ENCODE measurements at places on chromosomes 11 and 22. TPM values are rescaled to one million over a fixed set of nuclear protein-coding genes. Genes with fewer than 3 reads are reported as not detected.

DNA sequence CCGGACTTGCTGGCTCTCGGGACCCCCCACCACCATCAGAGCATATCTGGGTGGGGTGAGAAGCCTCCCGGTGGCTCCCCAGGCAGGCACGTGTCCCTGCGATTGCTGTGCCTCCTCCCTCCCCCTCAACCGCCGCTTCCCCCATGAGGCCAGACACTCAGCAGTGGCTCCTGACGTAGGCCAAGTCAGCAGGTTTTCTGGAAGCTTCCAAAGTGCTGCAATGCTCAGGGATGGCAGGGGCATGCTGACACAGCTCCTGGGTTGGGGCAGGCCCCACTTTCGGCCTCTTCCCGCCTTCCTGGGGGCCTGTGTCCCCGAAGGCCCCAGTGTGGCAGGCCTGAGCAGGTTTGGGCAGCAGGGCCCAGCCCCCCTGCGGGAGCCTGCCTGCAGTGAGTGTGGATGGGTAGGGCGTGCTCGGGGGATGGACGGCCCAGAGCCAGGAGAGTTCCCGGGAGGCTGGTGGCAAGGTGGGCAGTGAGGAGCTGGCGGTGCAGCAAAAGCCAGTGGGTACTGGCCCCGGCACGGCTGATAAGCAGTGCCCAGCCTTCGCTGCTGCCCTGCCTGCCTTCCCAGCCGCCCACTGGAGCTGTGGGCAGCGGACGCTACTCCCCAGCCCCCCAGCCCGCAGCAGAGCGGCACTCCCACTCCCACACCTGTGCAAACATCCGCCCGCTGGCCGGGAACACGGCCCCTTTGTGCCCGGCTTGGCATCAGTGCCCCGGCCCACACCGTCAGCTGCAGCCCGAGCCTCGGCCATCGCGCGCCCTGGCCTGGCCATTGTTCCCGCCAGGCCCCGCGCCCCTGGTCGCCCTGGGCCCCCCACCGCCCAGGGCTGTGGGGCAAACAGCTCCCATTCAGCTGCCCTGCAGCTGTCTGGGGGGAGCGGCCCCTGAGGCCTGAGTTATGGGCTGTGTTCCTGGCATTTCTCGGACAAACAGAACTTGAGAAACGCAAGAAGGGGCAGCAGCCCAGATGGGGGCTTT, 125.0 kb downstream of the KCNQ1OT1 start:
- DNase-seq, result no peak

DNA sequence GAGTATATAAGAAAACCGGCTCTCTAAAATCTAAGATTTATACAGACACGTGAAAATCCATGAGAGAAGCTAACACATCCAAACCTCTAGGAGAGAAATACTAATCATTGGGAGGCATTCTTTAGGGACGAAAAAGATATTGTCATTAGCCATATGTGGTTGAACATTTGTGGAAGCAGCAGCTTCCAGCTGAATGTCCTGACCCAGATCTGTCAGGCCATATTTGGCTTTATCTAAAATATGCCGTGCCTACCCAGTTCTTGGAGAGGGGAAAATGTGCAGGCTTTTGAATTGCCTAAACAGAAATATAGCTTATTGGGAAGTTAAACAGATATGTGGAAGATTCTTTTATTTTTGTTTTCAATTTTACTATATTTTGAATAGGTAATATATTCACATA, 6.4 kb downstream of the CCDC89 start:
- no peak for DNase-seq

DNA sequence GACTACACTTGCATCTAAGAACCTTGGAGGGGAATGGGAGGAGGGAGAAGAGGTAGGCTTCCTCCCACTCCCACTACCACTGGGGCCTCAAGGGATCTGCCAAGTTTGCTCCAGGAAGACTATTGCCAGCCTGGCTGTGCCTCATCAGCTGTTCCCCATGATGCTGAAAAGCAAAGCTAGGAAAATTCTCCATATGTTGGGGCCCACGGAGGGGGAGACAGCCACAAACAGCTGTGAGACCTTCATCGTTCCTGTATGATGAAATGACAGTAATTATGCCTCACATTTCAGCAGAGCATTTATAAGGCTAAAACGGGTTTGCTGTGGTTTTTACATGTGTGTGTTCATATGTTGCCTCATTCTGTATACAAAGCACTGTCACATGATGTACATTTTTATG, 6.7 kb downstream of the DSCAML1 start:
- DNase-seq, result no peak

- no peak for DNase-seq
These were observed 75.7 kb upstream of the PITPNB start for GRCh38 chr22:27994481-27995331.

DNA sequence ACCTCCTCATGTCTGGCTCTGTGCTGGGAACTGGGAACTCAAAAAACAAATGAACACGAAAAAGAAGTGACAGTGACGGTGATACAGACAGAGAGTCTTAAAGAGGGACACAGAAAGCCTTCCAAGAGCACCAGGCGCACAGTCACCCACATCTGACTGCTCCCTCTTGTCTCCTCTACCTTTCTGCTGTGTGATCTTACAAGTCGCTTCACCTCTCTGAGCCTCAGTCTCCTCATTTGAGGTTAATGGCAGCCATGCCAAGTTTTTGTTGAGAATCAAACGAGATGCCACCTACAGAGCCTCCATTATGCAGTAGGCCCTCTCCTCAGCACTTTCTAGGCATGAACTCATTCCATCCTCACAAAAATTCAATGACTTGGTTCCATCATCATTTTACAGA, 3.7 kb downstream of the LRRC32 start:
- no peak for DNase-seq

GRCh38 chr22:27895600-27895999, 23.5 kb downstream of the PITPNB start:
- no peak for DNase-seq

GRCh38 chr22:23912293-23912903, 18.2 kb downstream of the MIF start:
- DNase-seq, result no peak

DNA sequence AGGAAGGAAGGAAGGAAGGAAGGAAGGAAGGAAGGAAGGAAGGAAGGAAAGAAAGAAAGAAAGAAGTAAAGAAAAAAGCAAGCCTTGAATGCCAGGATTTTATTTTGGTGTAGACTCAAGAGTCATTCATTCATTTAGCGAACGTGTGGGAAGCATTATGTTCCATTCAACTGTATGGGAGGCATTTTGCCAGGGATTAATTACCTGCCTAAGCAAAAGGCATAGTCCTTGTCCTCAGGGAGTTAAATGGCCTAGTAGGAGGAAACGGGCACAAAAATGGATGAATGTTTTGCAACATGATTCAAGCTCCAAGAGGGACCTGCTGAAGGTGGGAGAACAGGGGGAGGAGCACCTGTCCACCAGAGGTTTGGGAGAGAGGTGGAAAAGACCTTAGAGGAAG, 16.2 kb upstream of the ZNRF3 start:
- no peak for DNase-seq

- DNase-seq, result peak; percentile 66
These were observed 69.1 kb downstream of the CTTN start for GRCh38 chr11:70467201-70468085.

- no peak for DNase-seq
These were observed 24.9 kb downstream of the SCUBE2 start for GRCh38 chr11:9066433-9066925.

DNA sequence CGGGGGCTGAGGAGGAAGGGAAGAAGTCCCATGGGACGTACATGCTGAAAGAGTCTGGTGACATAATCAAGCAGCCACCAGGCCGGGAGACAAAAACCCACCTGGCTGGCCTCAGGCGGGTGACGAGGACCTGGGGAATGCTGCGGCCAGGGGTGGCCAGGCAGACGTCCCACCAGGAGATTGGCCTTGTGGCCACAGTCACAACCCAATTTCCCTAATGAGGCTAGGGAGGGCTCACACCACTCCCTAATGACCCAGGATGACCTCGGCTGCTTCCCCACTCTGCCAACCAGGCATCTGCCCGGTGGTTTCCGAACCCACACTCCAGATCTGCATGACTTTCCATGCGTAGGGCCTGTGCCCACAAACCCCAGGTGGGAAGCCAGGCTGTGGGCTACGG, 66.9 kb downstream of the SCUBE1 start:
- DNase-seq, result no peak

GRCh38 chr11:119935349-119935925, 202.5 kb downstream of the TRIM29 start:
- no peak for DNase-seq

GRCh38 chr11:93330446-93330984, at the start of gene DEUP1:
Gene DEUP1 (plus strand): TSS chr11:93330742. CDS start chr11:93332260, 1,518 bp downstream.
- peak; percentile 26 for DNase-seq

GRCh38 chr11:66934950-66935779, 23.0 kb downstream of the PC start:
- DNase-seq, result no peak

GRCh38 chr11:77038029-77038824, 4.0 kb downstream of the B3GNT6 start:
- no peak for DNase-seq

GRCh38 chr11:62508336-62509058, 38.1 kb downstream of the AHNAK start:
- DNase-seq, result no peak

- no peak for DNase-seq
These were observed 29.1 kb downstream of the LIMK2 start for GRCh38 chr22:31241200-31241599.

- no peak for DNase-seq
These were observed 744 bp downstream of the PACSIN3 start for GRCh38 chr11:47185305-47186075.

GRCh38 chr11:125890447-125891100, 3.1 kb downstream of the HYLS1 start:
- no peak for DNase-seq

GRCh38 chr11:117189191-117189940, 9.8 kb upstream of the TAGLN start:
- DNase-seq, result no peak

DNA sequence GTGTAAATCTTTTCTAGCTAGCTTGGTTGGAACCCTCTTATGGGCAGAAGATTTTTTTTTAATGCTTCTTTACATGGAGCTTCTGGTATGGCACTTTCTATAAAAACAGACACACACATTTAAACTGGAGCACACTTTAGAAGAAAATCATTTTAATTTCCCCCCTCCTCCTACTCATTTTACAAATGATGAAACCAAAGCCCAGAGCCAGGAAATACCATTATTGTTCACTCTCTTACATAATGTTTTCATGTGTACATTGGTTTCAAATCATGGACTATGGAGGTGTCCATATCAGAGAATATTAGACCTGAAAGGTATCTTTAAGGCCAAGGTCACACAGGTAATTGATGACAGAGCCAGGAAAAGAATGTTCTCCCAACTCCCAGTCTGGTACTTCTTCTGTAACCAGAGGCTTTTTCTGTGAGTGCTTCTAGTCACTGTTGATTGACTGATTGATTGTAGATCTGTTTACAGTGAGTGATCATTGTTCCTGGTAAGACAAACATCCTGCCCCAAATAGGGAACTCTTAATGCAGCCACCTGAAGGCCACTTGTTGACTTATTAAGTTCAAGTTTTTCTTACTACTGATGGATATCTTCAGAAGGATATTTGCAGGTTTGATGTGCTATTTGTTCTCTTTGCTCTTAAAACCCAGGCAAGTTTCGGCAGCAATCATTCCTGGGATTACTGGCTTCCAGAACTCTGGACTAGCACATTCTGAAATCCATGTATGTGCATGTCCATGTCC, 26.8 kb upstream of the ME3 start:
- no peak for DNase-seq

DNA sequence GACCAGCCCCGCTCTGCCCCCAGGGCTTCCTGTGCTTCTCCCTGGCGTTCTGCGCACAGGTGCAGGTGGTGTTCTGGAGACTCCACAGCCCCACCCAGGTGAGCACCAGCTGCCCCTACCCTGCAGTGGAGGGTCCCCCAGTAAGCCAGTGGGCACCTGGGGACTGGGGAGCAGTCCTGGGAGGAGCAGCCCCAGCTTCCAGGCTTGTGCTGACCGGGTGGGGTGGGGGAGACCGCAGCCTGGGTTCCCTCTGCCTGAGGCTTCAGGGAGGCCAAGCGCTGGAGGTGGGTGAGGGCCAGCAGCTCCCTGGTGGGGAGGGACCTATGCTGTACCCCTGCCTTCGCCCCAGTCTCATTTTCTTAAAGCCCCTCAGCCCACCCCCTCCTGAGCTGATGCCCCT, 6.9 kb downstream of the TSPAN32 start:
- DNase-seq, result no peak

- DNase-seq, result no peak
These were observed 264.1 kb upstream of the PLET1 start for GRCh38 chr11:112524798-112525197.

GRCh38 chr11:12618743-12619540, 55.3 kb upstream of the TEAD1 start:
- no peak for DNase-seq

GRCh38 chr11:112355726-112356125, 95.1 kb upstream of the PLET1 start:
- DNase-seq, result no peak

GRCh38 chr11:43738600-43739409, 58.3 kb downstream of the HSD17B12 start:
- DNase-seq, result no peak

DNA sequence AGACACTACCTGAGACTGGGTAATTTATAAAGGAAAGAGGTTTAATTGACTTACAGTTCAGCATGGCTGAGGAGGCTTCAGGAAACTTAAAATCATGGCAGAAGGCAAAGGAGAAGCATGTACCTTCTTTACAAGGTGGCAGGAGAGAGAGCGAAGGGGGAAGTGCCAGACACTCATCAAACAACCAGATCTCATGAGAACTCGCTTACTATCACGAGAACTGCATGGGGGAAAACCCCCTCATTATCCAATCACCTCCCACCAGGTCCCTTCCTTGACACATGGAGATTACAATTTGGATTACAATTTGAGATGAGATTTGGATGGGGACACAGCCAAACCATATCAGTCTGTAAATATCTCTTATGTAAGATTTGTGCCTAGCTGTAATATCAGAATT, 50.9 kb upstream of the ATXN10 start:
- no peak for DNase-seq

- DNase-seq, result no peak
These were observed 340.5 kb upstream of the B3GAT1 start for GRCh38 chr11:134752526-134752925.

DNA sequence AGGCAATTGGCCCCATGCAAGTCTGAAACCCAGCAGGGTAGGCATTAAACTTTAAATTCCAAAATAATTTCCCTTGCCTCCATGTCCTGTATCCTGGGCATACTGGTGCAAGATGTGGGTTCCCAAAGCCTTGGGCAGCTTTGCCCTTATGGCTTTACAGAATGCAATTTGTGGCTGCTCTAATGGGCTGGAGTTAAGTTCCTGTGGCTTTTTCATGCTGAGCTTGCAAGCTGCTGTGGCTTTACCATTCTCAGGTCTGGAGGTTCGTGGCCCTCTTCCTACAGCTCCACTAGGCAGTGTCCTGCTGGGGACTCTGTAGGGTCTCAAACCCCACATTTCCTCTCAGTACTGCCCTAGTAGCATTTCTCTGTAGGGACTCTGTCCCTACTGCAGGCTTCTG, 15.0 kb upstream of the BIRC3 start:
- no peak for DNase-seq

Gene EFEMP2
- 4.8 TPM for total RNA-seq

Gene PAX6
- total RNA-seq, result not detected

Gene CREB3L1
- not detected for total RNA-seq

Gene PTPRCAP
- total RNA-seq, result 447 TPM

Gene OR5B3
- total RNA-seq, result not detected

Gene C11orf97
- not detected for total RNA-seq

Gene OVOL1
- total RNA-seq, result not detected

Gene BACE1
- 1.1 TPM for total RNA-seq

Gene OR52H1
- total RNA-seq, result not detected

Gene SMDT1
- total RNA-seq, result 78.2 TPM

Gene MFNG
- total RNA-seq, result 227 TPM

Gene PTGDR2
- 3.4 TPM for total RNA-seq

Gene MYBPC3
- not detected for total RNA-seq

Gene SMTNL1
- not detected for total RNA-seq
